ENCODE measurements at places on chromosomes 3 and 15.
A peak's percentile ranks its signal among the peaks of the same experiment; 100 is the strongest.

GRCh38 chr15:70466895-70467529, 296.3 kb downstream of the UACA start:
- DNase-seq: no peak

GRCh38 chr3:120198305-120198878, 86.6 kb downstream of the GPR156 start:
- DNase-seq: no peak

DNA sequence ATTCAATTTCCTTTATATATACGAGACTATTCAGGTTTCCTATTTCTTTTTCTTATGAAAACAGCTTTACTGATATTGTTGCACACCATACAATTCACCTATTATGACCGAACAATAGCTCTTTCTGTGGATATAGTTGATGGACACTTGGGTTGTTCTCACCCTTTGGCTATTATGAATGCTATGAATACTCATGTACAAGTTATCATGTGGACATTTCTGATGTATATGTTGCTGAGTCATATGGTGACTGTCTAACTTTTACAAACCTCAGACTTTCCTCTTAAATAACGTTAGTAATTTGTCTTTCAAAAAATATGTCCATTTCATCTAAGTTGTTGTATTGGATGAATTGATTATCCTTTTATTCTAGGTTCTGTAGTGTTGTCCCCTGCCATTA, 15.7 kb upstream of the USF3 start:
- DNase-seq: no peak

DNA sequence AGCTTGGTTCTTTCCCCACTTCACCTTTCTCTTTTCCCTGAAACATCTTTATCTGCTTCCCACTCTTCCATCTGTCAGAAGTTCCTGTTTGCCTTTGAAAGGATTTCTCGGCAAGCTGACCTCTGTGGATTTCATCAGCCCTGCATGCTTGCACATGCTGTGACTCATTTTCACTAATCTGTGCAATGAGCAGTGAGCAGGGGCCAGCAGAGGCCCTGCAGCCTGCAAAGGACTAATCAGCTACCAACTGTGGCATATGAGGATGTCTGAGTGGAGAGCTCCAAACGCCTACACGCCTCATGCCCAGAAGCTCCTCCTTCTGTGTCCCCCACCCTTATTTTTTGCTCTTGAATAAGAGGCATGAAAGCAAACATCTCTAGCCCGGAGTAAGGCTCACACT, 333.0 kb upstream of the SEMA6D start:
- no peak for DNase-seq

- no peak for DNase-seq
Measured at GRCh38 chr3:14458434-14459275, 56.2 kb downstream of the SLC6A6 start.

GRCh38 chr3:50623840-50624474, 7.0 kb downstream of the MAPKAPK3 start:
- DNase-seq: peak; percentile 52

DNA sequence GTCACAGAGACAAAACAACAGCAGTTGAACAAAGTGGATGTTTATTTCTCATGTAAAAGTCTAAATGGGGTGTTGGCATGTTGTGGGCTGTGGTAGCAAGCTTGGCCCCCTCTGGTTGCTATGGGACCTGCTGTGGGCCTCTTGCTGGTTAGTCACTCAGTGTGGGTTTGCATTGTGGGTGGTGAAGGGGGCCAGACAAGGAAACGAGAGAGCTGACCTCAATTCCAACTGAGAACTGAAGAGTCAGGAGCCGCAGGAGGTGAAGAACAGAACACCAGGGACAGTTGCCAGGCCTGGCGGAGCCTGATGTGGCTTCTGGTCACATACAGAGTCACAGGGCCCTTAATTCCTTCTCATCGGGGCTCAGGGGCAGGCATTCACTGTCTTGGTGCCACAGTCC, 1.9 kb upstream of the ADPGK start:
- DNase-seq: peak; percentile 18

GRCh38 chr3:72085036-72085435, 300.1 kb upstream of the PROK2 start:
- DNase-seq: no peak

GRCh38 chr3:39144095-39144747, 9.2 kb downstream of the CSRNP1 start:
- DNase-seq: no peak

GRCh38 chr15:100725121-100726069, 123.0 kb downstream of the ASB7 start:
- no peak for DNase-seq

DNA sequence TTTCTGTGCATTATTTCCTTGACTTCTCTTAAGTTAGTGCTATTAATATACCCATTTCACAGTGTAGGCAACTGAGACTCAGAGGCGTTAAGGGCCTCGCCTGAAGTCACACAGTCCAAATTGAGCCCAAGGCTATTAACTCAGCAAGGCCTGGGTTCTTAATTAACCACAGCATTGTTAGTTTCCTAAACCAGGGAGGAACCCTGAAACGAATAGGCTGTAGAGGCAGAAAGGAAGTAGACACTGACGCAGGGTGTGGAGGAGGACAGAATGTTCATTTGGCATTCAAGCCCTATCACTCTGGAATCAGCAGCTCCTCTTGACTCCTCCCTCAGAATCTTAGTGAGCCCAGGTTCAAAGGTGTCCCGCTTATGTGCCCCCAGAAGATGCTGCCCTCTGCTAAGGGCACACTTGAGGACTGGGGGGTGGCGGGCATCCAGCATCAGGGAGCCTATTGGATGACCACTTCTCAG, 13.9 kb downstream of the ARHGEF3 start:
- no peak for DNase-seq

GRCh38 chr3:42572278-42572677, 9.5 kb downstream of the SEC22C start:
- DNase-seq: no peak

DNA sequence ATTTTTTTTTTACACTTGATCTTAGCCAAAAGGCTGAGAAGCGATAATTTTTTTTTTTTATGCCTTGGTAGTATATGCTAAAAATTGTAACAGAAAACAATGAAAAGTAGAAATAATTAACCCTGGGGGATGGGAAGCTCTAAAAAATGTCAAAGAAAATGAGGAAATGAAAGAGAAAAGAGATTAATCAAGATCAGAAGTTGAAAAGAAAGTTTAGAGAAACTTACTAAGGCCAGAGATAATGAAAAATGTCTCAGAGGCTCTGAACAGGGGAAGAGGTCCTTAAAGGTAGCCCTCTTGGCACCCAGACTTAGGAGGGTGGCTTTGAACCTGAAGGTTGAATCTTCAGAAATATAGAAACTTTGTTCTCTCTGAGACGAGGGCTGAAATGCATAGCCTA, 58.6 kb upstream of the ZBED2 start:
- DNase-seq: no peak

DNA sequence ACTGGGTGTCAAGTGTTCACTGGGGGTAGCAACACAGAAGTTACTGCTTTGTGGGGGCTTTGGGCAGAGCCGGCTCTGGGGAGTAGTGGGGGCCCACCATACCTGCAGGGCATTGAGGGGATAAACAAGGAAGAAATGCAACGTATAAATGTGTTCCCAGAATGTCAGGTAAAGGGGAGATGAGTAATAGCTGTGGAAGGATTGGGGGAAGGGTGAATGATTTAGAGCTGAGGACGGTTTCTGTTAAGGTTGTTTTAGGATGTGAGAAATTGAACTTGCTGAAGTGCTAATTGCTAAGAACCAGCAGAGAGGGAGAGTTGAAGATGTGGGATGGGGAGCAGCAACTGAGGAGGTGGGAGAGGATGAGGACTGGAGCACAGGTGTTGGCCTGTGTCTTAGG, 10.7 kb downstream of the SCG5 start:
- DNase-seq: no peak

- no peak for DNase-seq
Measured at GRCh38 chr3:138812806-138813205, 21.9 kb downstream of the PIK3CB start.

GRCh38 chr3:33287672-33288282, 10.5 kb downstream of the FBXL2 start:
- DNase-seq: no peak

- DNase-seq: no peak
Measured at GRCh38 chr15:29518442-29518841, 248.8 kb upstream of the NSMCE3 start.

DNA sequence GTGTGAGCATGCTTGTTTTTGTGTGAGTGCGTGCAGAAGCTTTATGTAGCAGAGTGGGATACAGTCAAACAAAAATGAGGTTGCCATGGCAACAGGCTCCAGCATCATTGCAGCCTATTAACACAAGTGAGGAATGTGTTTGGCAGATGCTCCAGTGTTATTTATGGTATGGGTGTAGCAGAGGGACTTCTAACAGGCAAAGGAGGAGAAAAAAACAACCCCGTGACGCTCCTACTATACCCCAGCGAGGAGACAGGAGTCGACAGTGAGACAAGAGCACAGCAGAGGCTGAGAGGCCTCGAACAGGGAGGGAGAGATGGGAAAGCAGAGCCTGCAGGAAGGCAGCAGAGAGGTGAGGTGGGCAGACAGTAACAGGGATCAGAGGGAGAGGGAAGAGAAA, 4.9 kb downstream of the ADCY5 start:
- no peak for DNase-seq

DNA sequence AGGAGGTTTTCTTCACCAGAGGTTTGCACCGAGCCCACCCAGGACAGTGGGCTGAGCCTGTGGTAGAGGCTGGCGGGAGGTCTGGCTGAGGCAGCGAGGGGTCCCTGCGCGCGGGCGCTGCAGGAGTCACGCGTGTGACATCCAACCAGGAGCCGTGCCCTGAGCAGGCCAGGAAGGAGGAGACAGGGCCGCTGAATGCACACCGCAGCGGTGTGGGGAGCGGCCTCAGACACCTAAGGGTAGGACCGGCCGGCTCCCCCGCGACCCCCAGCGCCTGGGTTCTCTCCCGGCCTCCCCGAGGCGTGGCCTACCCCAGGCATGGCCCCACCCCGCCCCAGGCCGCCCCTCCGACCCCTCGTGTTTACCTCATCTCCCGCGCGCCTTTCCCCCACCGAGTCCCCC, 412 bp downstream of the SLC41A3 start:
- no peak for DNase-seq

- no peak for DNase-seq
Measured at GRCh38 chr3:168671091-168671490, 575.4 kb upstream of the GOLIM4 start.

GRCh38 chr15:91908391-91908790, 54.9 kb downstream of the SLCO3A1 start:
- DNase-seq: no peak
